NCI-H2227 treated with DMSO at 0.1 percent for 48 hours (cell line): ENCODE measurements at places on chromosomes 1 and 21.

GRCh38 chr1:25896266-25896665, 10.0 kb downstream of the STMN1 start:
- no peak for DNase-seq

DNA sequence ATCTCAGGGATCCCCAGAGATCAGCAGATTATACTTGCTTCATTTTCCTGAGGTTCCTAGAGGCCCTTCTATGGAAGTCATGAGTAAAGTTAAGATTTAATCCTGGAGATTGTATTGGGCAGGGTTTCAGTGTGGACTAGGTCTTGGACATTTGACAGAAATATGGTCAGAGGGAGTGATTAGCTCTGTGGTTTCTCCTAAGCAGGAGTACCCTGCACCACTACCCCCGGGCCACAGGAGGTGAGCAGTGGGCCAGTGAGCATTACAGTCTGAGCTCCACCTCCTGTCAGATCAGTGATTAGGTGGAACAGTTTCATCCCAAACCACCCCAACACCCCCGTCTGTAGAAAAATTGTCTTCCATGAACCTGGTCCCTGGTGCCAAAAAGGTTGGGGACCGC, 43.2 kb downstream of the PHACTR4 start:
- no peak for DNase-seq

DNA sequence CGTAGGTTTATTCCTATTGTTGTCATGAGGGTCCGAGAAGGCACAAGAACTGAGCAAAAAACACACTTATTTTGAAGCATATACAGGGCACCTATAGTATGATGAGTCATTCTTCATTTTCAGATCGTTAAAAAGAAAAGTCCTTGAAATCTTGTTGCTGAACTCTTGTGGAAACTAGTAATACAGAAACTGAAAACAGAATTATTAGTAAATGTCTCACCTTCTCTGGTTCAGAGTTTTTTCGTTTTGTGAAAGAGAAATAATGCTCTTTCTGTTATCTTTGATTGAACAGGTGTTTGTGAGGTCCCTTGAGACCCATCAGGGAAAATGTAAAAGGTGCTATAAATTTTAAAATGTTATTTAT, 102.0 kb upstream of the COA6 start:
- no peak for DNase-seq

- no peak for DNase-seq
These were observed at the start of gene PTGER3 for GRCh38 chr1:71047635-71048607. Gene PTGER3 (minus strand): TSS chr1:71047816. CDS start chr1:71047577, 239 bp downstream.

DNA sequence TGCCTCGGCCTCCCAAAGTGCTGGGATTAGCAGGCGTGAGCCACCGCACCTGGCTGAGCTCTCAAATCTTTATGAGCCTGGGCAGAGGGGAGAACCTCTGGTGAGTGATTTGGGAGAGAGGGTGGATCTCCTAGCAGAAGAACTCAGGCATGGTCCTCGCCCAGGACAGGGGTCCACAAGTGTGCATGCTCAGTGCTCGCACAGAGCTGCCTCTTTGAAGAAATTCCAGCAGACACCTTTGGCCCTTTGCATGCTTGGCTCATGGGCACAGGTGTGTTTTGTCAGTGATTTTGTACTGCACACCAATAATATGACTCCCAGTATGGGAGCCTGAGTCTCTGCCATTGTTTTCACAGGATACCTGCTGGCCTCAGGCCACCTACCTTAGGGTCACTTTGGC, 11.8 kb upstream of the PRAMEF12 start:
- no peak for DNase-seq

DNA sequence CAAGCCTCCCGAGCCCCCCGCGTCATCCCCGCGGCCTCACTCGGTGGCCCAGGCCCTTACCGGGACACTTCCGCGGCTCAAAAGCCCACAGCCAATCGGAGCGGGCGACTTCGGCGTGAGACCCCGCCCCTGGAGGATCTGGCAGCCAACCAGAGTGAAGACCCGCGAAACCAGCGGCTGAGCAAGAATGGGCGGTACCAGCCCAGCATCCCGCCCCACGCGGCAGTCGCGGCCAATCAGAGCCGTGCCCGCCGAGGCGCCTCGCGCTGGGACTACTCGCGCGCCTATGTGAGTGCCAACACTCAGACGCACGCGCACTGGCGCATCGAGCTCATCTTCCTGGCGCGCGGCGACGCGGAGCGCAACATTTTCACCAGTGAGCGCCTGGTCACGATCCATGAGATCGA, 22.5 kb downstream of the DISP3 start:
- DNase-seq, result no peak

GRCh38 chr1:59107516-59107915, 189.4 kb upstream of the FGGY start:
- no peak for DNase-seq

DNA sequence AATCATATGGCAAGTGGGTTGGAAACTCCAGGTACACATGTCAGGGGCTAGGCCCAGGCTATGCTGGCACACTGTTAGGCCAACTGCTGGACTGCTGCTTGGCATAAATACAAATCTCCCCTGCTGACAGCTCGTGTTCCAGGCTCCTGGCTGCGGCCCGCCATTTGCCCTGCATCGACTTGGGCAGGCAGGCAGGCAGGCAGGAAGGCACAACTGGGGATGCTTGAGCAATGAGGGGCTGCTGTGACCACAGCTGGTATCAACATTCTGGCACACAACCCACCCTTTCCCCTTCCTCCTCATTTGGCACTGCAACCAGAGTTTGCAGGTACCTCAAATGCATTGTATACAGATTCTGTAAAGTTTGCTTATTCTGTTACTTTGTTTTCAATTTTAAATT, 53.2 kb downstream of the SAMSN1 start:
- no peak for DNase-seq

DNA sequence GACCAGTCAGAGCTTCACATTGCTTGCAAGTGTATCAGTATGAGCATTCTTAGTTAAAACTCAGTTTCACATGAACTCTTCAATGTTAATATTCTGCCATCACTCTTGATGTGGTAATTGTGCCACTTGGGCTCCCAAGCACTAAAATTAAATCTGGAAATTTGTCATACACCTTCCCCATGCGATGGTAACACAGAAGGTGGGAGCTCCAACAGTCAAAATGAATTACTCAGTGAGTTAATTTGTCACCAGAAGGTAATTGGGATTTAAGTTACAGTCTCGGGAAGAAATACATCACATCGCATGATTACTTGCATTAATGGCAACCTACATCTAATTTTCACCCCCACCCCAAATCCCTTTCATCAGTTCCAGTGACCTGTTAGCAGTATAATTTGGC, 376.5 kb upstream of the DAB1 start:
- DNase-seq, result no peak

GRCh38 chr1:20322825-20323612, 32.3 kb downstream of the VWA5B1 start:
- DNase-seq, result no peak

DNA sequence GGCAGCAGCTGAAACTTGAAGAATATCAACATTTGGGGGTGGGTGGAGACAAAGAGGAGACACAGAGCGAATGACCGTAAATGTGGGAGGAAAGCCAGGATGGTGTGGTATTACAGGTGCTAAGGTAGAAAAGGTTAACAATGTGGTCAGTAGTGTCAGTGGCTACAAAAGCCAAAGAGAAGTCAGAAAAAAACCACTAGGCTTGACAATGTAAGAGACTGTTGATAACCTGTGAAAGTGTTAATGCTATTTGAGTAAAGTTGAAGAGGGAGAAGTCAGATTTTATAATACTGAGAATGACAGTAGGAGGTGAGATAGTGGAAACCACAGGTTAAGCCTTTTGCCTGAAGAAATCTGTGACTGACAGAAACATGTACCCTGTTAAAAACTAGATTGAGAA, 120.8 kb downstream of the CLEC20A start:
- DNase-seq, result no peak

- no peak for DNase-seq
These were observed 127.3 kb downstream of the HLCS start for GRCh38 chr21:36839123-36839522.

- no peak for DNase-seq
These were observed 1.2 kb downstream of the VAV3 start for GRCh38 chr1:107963601-107964335.

GRCh38 chr1:78980511-78980910, 26.0 kb downstream of the ADGRL4 start:
- no peak for DNase-seq

GRCh38 chr1:27007909-27008582, 4.6 kb downstream of the TENT5B start:
- no peak for DNase-seq

- DNase-seq, result no peak
These were observed 221.0 kb downstream of the DSCAM start for GRCh38 chr21:40625991-40626390.

GRCh38 chr1:28417441-28417922, 47.9 kb downstream of the PHACTR4 start:
- DNase-seq, result peak; percentile 30

DNA sequence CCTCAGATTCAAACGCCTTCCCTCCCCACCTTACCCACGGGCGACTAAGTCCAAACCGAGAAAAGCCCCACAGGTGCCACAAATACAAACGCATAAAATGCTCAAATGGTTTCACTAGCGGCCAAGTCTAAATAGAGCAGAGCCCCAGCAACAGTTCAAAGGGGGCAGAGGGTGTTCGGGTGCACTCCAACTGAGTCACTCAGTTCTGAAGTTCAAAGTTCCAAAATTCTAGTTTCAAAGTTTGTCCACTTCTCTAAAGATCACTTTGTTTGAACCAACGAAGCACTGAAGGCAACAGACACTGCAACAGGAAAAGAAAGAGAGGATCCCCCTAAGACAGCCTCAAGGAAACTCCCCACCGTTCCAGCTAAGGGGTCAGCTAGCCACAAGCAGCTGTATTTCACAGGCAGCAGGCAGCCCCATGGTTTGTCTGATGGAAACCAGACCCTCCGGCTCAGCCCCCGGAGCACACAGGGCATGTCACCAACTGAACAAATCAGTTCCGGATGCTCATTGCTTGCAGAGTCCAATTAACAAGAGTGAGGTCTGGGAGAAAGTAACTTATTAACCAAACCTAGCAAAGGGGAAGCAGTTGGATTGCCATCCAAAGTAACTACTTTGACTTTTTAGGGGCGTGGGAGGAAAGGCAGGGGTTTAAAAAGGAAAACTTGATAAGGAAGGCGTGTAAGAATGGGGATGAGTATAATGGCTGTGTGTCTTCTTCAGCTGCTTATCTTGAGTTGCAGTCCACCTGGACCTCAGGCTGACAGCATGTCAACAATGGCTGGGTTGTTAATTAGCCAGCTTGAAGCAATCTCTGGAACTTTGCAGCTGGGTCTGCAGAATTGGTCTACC, 1423.9 kb upstream of the PRMT6 start:
- DNase-seq, result no peak

DNA sequence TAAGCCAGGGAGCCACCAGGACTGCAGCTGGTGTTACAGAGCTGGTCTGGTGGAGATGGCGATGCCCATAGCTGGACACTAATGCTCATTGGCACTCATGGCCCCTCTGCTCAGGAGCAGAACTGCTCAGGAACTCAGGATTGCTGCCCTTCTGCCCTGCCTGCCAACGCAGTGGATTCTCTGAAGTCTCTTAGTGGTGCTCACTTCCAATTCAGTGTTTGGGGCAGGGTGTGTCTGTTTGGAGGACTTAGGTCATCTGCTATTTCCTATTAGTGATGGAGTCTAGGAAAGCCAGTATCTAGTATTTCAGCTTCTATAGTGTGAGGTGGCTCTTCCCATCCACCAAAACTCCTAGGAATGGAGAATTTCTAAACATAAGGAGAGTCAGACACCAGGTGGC, 29.1 kb downstream of the S100A10 start:
- no peak for DNase-seq

- no peak for DNase-seq
These were observed 276.0 kb downstream of the MRPL39 start for GRCh38 chr21:25331286-25331685.

DNA sequence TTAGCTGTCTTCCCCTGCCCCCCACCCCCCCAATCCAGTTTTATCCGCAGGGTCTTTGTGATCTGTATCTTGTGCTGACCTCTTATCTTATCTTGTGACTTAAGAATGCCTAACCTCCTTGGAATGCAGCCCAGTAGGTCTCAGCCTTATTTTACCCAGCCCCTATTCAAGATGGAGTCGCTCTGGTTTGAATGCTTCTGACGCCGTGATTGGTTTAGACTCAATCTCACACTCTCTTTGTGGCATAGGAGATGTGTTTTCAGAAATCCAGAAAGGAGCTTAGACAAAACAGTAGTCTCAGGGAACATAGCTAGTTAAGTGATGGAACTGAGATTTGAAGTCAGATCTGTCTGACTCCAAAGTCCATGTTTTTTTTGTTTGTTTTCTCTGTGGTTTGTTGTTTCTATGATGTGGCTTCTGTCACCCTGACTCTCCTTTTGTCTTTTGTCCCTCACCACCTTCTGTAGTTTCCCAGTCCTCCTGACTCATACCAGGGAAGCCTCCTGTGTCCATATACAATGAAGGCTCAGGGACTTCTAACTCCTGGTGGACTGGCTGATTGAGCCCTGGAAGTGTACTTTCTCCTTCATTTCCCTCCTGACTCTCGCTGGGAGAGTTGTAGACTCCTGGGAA, 18.1 kb upstream of the USP24 start:
- no peak for DNase-seq

GRCh38 chr1:91803847-91804545, 82.0 kb downstream of the TGFBR3 start:
- no peak for DNase-seq

- no peak for DNase-seq
These were observed 43.9 kb downstream of the DSCAM start for GRCh38 chr21:40803101-40803500.

DNA sequence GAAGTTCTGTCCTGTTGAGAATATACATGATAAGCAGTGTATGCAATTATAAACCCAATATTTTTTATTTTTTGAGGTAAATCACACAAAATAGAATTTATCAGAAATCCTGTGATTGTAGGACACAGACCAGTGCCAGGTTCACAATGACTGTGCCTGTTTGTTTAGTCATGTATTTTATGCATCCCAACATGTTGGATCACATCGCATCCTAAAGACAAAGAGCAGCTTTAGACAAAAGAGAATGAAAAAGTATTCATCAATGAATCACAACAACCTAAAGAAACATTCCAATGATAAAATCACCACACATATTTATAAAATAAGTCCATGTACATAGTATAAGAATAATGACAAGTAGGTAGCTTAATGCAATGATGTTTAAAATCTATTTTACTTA, 53.2 kb upstream of the LRRC8D start:
- no peak for DNase-seq

GRCh38 chr1:211783897-211784296, 46.7 kb downstream of the LPGAT1 start:
- no peak for DNase-seq

GRCh38 chr1:41743366-41743765, 175.4 kb downstream of the HIVEP3 start:
- DNase-seq, result no peak

DNA sequence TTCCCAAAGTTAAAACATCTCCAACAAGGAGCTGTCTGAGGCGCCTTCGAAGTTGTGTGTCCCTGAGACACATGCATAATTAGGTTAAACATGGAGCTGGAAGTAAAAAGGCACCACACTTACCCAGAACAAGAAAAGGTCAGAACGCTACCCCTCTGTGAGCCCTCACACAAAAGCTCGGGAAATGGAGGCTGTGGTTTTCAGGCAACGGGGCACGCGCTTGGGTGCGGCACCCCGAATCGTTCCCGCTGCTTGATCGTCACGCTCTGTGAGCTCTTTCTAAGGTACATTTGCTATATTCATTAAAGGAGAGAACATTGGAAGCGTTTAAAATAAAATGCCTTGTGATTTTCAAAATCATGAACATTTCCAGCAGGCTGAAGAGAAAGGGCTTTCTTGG, 12.5 kb downstream of the CAPN8 start:
- DNase-seq, result no peak

- DNase-seq, result no peak
These were observed 79.7 kb downstream of the PBX1 start for GRCh38 chr1:164638492-164639202.
